ENCODE measurements at places on chromosomes 5 and 9.

DNA sequence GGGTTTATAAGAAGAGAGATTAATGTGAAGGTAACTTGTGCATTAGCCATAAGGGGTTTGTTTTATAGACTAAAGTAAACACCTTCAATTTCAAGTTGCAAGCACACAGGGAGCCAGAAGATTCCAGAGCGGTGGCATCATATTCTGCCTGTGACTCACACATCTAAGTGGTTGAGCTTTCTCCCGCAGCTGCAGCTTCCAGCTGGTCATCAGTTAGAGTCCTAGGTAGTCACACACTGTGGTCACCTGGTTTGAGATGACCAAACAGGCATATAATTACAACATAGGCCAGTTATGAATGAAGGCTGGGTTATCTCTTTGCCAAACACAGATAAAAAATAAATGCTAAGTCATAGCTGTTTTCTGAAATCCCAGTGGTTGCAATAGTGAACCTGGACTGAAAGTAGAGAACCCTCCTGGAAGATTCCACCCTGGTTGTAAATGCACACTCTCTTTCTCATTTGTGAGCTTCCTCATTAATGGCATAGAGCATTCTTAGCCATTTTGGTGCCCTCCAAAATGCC, 171.3 kb downstream of the GDNF start:
- no peak for DNase-seq

DNA sequence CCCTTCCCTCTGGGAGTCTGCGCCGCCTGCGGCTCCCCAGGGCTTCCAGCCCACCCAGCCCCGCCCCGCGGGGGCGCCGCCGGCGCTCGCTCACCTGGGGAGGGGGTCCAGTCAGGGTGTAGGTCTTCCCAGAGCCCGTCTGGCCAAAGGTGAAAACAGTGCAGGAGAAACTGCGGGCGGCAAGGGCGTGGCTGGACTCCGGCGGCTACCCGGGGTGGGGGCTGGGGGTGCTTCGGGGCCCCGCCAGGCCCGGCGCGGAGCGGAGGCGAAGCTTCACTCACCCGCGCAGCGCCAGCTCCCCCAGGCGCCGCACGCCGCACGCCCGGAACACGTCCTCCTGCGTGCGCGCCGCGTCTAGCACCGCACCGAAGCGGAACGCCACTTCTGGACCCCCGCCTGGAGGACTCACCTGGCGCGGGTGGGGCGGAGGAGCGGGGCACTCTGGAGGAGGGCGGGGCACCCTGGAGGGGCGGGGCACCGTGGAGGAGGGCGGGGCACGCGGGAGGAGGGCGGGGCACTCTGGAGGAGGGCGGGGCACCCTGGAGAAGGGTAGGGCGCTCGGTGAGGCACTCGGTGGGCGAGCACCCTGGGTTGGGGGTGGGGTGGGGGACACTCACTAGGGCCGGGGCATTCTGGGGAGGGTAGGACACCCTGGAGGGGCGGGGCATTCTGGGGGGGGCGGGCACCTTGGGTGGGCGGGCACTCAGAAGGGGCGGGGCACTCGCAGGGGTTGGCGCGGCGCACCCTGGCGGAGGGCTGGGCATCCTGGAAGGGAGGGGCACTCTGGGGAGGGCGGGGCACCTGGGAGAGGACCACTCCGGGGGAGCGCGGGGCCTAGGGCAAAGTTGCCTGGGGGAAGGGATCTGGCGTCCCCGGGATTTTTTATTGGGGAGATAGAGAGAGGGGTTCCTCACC, 814 bp downstream of the KIF12 start:
- no peak for DNase-seq

DNA sequence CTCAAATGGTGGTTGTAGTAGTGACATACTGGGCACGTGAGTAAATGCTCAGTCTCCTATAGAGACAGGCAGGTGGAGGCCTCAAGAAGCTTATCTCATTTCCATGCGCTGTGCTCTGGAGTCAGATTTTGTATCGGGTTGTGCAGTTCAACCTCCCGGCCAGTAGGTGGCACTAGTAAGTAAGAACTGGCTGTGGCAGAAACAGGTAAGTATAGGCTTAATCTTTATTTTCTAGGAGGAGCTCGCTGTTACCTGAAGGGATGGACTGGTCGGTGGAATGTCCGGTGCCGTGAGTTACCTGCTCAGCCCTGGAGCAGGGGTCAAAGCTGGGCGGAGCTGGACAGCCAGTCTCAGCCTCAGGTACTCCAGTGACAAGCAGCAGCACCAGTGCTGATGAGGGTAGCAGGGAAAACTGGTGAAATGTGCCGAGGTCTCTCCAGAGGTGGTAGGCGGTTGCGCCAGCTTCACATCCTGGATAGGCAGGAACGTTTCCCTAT, 880.1 kb upstream of the SEMA6A start:
- DNase-seq, result no peak

GRCh38 chr5:60668686-60669304, 31.2 kb downstream of the DEPDC1B start:
- DNase-seq, result no peak

DNA sequence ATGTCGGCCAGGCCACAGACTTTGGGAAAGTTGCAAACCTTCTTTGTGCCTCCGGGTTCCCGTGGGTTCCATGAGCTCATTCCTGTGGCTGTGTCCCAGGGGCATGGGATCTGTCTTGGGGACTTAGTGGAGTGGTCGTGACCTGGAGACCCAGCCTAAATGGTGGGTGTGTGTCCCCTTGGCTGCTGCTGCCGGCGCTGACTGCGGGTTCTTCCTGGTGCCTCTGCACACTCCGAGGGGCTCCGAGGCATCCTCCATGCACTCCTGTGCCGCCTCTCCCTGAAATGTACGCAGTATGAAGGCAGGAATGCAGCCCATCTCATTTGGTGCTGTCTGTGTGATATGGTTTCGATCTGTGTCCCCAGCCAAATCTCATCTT, 21.0 kb upstream of the SLC2A6 start:
- no peak for DNase-seq

GRCh38 chr9:129868872-129869486, 33.7 kb downstream of the USP20 start:
- peak; percentile 77 for DNase-seq

- no peak for DNase-seq
Measured at GRCh38 chr5:95285409-95285755, 488 bp upstream of the MCTP1 start.

GRCh38 chr5:34820593-34820992, 18.4 kb upstream of the TTC23L start:
- DNase-seq, result no peak

DNA sequence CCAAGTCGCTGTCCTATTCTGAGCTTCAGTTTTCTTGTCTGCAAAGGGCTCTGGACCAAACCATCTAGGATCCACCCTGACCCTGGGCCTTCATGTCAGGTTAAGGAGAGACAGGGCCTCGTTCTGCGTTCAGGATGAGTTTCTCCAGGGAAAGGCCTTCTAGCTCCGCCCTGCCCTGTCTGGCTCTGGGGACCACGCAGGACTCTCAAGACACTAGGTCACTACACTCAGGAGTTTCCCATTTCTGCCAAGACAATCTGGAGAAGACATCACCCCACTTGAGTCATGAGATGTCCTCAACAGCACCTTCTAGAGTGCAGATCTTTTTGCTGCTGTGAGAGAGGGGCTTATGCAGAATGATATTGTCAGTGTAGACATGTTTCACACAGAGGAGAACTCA, 53.2 kb upstream of the KCNMB1 start:
- DNase-seq, result no peak

- no peak for DNase-seq
Measured at GRCh38 chr5:147046281-147046680, 167.7 kb upstream of the PPP2R2B start.

GRCh38 chr5:138543730-138544104, 681 bp upstream of the ETF1 start:
- DNase-seq, result no peak

DNA sequence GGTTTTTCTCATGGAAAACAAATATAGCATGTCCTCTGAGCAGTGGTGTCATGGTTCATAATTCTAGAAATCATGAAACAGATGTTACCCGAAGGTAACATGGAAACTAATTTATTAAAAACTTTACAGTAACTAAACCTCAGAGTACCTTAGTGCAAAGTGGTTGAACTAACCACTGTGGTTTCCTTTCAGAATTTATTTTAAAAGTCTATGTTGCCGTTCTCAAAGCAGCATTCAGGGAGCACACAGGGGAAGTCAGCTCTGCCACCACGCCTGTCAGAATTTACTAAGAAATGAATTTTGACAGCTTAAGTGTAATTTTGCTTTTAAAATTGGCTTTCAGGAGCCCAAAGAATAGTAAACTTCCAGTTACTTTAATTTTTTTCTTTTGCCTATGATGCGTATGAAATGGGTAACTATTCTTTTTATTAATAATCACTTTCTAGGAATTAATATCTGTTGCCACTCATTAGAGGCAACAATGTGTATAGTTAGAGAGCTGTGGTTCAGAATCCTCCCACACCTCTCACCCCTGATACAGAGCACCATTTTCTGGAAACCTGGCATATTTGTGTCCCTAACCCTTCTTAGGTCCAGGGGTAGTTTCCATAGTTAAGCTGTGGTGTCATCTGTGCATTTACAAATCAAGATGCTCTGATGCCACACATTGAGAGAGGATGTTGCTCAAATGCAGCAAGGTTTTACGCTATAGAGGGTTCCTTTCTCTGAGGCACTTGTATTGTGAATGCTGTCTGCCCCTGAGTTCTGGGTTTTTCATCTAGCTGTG, 202.6 kb downstream of the ZSWIM6 start:
- DNase-seq, result no peak

- no peak for DNase-seq
Measured at GRCh38 chr9:100108559-100108958, 9.5 kb downstream of the INVS start.

DNA sequence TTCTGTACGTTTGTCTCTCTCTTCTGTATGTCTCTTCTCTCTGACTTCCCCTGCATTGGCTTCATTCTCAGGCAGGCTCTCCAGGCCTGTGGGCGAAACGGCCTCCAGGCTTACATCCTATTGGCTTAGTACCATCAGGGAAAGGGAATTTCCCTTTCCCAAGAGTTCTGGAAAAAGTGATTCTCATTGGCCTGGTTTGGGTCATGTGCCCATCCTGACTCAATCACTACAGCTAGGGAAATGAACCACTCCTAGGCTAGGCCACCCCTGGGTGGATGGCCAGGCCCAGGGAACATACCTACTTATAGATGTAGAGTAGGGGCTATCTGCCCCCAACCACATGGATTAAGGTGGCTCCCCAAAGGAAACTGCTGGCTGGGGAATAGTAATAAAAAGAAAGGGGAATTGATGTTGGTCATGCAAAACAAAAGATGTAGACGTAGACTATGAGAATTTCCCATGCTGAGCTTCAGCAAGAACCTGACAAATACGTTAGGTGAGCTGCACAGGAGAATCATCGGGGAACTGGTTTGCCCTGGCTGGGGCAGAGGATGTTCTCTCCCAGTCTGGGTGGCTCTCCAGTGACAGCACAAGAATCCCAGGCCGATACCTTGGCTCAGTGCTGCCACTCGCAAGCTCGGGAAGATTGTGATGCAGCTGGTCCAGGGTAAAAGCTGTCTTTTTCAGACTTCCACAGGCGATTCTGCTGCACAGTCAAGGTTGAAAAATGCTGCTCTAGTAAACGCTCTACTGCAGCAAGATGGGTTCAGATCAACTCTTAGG, 3.7 kb upstream of the EGR1 start:
- DNase-seq, result no peak

- DNase-seq, result no peak
Measured at GRCh38 chr5:36070687-36071571, 4.2 kb upstream of the UGT3A2 start.

DNA sequence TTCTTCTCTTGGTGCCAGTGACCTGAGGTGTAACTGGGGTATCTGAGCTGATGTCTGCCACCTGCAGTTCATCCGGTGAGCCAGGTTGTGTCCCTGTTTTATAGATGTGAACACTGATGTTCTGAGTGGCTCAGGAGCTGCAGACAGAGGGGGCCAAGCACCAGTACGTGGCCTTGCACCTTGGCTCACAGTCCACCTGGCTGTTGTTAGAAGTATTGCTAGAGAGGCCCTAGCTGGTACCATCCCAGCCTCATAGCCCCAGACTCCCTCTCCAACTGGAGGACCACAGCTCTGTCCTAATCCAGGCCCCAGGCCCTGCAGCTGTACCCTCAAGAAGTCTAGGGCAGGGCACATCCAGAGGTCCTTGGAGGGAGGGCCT, 16.2 kb downstream of the PHF2 start:
- no peak for DNase-seq

GRCh38 chr9:34647651-34648050, 1.2 kb downstream of the GALT start:
- no peak for DNase-seq

DNA sequence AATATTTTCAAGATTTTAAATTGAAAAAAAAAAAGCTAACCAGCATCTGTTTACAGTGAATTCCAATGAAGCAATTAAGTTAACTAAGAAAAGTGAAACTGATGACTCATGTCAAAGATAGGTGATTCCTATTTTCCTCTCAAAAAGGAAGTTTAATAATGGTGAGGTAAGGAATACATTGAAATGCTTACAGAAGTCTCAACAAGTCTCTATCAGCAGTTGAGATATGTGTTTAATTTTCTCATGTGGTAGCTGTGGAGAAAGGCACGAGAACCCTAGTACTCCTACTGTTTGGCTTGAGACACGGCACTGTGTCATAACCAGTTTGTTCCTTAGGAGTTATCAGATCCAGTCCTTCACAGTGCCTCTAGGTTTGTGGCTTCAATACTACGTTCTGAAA, 114.5 kb downstream of the SLC25A46 start:
- DNase-seq, result no peak

DNA sequence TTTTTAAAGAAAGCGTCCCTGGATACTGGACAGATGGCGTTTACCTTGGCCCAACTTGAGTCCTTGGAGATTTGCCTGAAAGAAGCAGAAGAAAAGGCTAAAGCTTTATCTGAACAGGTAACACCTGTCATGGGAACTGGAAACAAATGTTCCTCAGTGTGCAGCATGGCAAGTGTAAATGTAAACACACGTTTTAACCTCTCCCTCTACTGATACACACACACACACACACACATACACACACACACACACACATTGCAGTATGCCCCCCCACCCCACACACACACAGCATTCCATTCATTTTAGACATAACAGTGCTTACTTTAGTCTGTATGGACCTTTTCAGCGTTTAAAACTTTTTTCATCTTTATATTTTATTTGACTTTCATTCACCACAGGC, 51.1 kb downstream of the CCDC192 start:
- no peak for DNase-seq

DNA sequence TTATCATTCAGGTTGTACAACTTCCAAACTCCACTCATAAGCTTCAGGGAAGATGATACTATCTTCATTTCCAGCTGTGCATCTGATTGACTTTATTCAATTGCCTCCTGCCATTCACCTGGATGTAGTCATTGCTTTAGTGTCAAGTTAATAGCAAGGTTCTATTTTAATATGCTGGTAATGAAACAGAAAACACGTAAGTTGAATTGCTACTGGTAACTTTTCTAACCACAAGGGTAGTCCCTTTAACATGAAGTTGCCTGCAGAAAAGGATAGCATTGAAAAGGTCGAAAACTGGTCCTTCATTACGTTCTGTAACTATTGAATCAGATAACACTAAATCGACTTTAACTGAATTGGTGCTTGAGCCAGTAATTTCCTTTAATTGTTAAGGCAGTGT, 459.4 kb upstream of the CDH6 start:
- no peak for DNase-seq

DNA sequence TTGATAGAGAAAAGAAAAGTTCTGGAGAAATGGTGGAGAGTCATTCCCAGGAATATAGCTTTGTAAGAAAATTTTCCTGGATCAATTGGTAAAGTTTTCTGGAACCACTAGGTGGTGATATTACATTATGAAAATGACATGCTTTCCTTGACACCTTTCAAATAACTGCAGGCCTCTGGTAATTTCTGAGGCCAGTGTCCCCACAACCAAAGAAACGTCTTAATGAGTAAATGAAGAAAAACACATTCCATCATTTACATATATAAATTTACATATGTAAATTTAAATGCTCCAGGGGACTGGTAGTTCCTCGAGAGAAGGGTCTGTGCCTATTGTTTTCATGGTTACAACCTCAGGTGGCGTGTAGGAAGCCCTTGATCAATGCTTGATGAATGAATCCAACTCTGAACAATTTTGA, 17.2 kb upstream of the RGS3 start:
- no peak for DNase-seq

Measured in stimulated activated CD8-positive, alpha-beta memory T cell treated with anti-CD3 and anti-CD28 coated beads, Interleukin-15, amount 100 ng/mL, for 4 hours (primary cell).